CD4-positive, alpha-beta T cell treated with Interleukin-4 for 4 hours (primary cell): ENCODE measurements at places on chromosomes 5 and 9.

DNA sequence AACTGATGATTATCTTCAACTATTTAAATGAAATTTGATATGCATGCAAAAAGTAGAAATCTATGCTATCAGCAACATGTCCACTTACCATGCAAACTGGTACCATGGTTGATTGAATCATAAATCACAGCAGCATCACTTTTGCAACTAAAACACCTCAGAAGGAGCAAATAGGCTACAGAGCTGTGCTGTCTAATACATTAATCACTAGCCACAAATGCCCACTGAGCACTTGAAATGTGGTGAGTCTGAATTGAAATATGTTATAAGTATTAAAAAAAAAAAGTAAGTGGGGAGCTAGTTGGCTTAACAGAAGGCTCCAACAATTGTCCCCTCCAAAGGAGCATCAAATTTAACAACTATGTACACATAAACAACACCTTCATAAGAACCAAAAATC lies 112.5 kb downstream of the FAM114A2 start:
- DNase-seq, result no peak

GRCh38 chr5:149387081-149387631 lies 8.1 kb upstream of the IL17B start:
- DNase-seq, result no peak

GRCh38 chr5:142106061-142106460 lies 2.5 kb upstream of the NDFIP1 start:
- no peak for DNase-seq

GRCh38 chr5:60945813-60946187 lies 795 bp downstream of the NDUFAF2 start:
- DNase-seq, result no peak

DNA sequence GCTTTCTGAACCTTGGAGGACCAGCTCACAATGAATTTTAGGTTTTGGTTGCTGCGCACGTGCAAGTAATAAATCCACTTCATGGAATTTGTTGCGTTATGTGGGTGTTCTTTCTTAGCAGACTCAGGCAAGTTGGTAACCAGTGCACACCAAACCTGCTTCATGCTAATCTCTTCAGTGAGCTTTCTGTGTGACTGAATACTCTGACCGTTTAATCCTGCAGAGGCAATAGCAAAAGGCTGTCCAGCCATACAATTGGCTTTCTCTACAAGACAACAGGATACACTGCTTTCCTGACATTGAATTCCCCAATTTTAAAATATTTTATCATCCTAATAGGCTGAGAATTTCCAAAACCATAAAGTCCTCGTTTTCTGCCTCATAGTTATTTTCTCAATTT lies 10.3 kb downstream of the UGT3A2 start:
- no peak for DNase-seq

DNA sequence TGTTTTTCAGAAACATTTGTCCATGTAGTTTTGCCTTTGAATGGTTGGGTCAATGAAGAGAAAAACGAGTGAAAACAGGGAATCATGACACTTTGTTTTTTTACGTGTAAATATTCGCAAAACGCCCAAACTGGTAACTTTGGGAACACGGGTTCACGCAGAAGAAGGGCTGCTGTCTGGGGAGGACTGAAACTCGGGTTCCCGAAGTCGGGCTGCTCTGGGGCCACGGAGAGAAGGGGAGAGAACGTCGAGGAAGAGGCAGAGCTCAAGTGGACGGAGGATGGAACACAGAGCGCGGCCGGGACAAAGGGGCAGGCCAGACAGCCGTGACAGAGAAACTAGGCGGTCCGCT lies 478 bp upstream of the SETD9 start:
- DNase-seq, result no peak

- no peak for DNase-seq
Measured at GRCh38 chr9:128893354-128893753, 11.4 kb downstream of the LRRC8A start.

- no peak for DNase-seq
Measured at GRCh38 chr9:136190237-136190601, 14.7 kb downstream of the LHX3 start.

GRCh38 chr5:95411474-95411873 lies 20.3 kb downstream of the FAM81B start:
- DNase-seq, result no peak

GRCh38 chr9:129109952-129110739 lies 447 bp downstream of the CRAT start:
- DNase-seq, result no peak

- no peak for DNase-seq
Measured at GRCh38 chr9:76904661-76905457, 1.1 kb downstream of the PRUNE2 start.

DNA sequence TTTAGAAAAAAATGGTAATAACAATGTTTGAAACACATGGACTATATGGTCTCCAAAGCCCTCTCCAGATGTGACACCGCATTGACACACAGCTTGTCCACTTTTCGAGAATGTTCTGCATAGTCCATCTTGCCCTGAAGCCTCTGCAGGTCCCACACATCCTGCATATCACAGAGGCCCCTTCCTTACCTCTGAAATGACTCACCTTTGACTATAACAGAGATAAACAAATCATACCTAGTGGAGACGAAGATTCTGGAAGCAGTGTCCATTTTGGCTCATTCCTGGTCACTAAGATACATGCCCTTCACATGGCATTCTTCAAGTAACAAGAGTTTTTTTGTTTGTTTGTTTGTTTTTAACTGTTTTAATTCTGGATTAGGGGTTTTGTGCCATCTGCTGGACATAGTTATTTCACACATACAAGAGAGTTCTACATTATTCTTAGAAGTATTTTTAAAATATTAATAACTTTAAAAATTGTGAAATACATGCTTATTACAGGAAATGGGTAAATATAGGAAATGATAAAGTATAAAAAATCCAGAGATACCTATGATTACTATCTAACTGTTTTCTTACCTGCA lies 5.1 kb downstream of the ARL14EPL start:
- no peak for DNase-seq

GRCh38 chr9:99051406-99051805 lies 53.5 kb upstream of the TGFBR1 start:
- no peak for DNase-seq

DNA sequence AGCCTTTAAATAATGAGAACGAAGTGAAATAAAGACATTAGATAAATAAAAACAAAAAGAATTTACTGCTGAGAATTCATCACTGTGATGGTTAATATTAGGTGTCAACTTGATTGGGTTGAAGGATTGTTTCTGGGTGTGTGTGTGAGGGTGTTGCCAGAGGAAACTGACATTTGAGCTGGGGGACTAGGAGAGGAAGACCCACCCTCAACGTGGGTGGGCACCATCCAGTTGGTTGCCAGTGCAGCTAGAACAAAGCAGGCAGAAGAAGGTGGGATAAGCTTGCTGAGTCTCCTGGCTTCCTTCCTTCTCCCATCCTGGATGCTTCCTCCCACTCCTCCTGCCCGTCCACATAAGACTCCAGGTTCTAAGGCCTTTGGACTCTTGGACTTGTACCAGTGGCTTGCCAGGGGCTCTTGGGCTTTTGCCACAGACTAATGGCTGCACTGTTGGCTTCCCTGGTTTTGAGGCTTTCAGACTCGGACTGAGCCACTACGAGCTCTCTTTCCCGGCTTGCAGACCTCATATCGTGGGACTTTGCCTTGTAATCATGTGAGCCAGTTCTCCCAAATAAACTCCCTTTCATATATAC lies 43.7 kb upstream of the ABL1 start:
- DNase-seq, result no peak

GRCh38 chr9:83322438-83322837 lies 215.8 kb downstream of the FRMD3 start:
- DNase-seq, result no peak

- no peak for DNase-seq
Measured at GRCh38 chr5:68798877-68799843, 294.7 kb upstream of the SLC30A5 start.

GRCh38 chr5:80117446-80117845 lies 82.3 kb downstream of the THBS4 start:
- no peak for DNase-seq

DNA sequence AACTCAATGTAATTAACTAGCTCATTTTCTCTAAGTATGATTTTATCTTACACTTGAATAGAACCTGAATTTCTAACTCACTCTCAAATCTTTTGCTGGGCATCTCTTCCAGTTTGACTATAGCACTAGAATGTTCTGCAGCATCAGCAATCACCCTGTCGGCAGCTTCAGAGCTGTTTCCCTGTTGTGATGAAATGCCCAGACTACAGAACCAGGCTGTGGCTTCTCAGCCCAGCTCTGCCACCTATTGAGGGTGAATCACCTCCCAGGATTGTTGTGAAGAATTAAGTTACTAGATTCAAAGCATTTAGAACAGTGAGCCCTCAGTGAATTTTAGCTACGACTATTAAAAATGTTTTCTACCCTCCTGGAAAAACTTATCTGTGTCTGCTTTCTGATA lies 90.4 kb upstream of the ANKRD55 start:
- peak; percentile 51 for DNase-seq

DNA sequence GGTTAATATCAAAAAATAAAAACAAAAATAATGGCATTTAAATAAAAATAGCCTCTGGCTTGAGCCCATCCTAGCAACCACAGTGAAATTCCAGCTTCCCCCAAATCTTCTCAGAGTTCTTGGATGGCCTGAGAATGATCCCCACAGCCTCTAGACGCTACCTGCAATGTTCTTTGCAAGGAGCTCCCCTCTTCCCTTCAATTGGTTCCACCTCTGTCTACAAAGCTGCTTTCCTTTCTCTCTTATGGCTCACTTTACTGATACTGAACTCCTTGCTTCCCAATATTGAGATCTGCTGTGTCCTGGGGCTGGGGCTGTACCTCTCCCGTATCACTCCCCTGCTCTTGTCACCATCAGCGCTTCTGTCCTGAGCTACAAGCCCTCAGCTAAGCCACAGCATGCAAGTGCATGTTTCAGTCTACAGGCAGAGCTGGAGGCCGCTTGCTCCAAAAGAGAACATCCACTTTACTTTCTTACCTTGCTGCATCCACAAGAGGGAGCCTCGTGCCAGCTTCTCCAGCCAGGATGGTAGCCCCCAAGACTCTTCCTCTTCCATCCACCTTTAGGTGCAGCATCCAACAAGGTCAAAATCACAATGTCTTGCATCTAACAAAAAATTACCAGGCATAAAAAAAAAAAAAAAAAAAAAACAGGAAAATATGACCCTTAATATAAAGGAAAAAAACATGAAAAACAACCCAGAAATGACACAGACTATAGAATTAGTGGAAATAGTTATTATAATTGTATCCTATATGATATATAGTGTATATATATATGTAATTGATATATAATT lies 57.4 kb upstream of the PRSS3 start:
- no peak for DNase-seq
